ENCODE measurements at places on chromosomes 7 and 10. TPM values are rescaled to one million over a fixed set of nuclear protein-coding genes. Genes with fewer than 3 reads are reported as not detected.

Gene DEPP1
- total RNA-seq, result 0.66 TPM

DNA sequence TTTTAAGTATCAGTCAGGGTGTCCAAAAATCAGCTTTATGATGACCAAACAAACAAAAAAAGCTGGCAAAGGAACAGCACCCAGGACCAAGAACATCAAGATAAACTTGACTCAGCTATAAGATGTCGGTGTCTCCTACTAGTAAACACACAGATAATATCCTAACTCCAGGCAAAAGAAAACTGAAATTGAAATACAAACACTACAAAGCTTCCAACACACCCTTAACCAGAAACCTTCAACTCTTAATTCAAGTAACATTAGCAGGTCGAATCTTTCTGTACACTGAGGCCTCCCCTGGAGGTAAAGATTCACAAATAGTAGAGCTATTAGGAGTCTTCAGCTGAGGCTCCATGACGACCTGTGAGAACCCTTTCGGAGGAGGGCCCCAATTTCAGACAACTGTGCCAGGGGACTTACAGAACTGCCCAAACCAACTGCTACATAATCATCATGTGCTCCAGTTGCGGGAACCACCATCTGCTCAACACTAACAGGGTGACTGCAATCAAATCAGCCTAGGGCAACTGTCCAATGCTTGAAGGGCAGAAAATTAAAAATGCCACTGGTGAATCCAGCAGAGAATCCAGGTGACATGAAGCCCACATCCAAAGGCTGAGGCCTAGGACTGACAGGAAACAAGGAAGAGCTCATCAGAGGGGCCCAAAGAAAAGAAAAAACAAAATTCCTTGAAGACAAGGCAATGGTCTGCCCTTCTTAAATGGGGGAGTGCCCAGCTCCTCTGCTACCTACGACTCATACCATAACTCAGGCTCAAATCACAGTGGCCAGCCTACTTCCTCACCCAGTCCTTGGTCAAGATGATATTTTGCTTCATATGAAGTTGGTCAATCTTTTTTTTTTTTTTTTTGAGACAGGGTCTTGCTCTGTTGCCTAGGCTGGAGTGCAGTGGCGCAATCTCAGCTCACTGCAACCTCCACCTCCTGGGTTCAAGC, 20.0 kb downstream of the XPNPEP1 start:
- no peak overlapping the region for H3K4me3 ChIP-seq
- no peak for DNase-seq
- H3K4me1 ChIP-seq, result no peaks in the 10 kb centered on the region
- H3K27me3 ChIP-seq, result no peaks in the 10 kb centered on the region

- H3K27me3 ChIP-seq, result peaks cover 33% of the 10 kb centered on the region
- no peaks in the 10 kb centered on the region for H3K36me3 ChIP-seq
- H3K4me1 ChIP-seq, result no peaks in the 10 kb centered on the region
- no peak overlapping the region for H3K27ac ChIP-seq
- no peak for DNase-seq
Observed at GRCh38 chr10:48449501-48450232, 143.2 kb downstream of the MAPK8 start.

DNA sequence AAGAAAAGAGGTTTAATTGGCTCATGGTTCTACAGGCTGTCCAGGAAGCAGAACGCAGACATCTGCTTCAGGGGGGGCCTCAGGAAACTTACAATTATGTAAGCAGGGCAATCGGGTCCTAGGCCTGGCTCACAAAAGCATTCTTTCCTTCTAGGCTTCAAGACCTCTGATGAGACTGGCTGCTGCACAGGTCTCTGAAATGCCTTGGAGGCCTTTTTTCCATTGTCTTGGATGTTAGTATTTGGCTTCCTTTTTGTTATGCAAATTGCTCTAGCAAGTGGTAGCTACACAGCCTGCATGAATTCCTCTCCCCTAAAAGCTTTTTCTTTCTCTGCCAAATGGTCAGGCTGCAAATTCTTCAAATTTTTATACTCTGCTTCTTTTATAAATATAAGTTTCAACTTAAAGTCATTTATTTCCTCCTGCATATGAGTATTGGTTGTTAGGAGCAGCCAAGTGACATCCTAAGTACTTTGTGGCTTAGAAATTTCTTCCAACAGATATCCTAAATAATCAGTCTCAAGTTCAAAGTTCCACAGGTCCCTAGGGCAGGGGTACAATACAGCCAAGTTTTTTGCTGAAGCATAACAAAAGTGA, 83.1 kb upstream of the SEMA3A start:
- no peak overlapping the region for H3K4me3 ChIP-seq
- no peak overlapping the region for H3K27ac ChIP-seq
- DNase-seq, result no peak
- no peaks in the 10 kb centered on the region for H3K36me3 ChIP-seq
- no peaks in the 10 kb centered on the region for H3K27me3 ChIP-seq

DNA sequence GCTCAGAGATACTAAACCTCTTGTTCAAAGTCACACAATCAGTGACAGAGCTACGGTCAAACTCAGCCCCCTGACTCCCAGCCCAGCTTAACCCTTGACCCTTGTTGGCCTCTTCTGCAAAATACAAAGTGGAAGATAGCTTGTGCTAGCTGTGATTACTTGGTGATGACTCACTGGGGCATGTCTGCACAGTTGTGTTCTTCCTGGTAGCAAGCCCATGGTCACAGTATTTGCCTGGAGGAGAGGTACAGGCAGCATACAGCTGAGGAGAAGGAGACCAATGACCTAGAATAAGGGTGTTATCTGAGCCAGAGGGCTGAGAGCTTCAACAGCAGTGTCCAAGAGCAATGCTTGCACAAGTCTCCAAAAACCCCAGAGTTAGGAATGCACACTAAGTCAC, 5.7 kb upstream of the HSPA12A start:
- no peaks in the 10 kb centered on the region for H3K36me3 ChIP-seq
- H3K27me3 ChIP-seq, result peaks cover 9% of the 10 kb centered on the region
- H3K4me1 ChIP-seq, result no peaks in the 10 kb centered on the region
- H3K27ac ChIP-seq, result no peak overlapping the region

DNA sequence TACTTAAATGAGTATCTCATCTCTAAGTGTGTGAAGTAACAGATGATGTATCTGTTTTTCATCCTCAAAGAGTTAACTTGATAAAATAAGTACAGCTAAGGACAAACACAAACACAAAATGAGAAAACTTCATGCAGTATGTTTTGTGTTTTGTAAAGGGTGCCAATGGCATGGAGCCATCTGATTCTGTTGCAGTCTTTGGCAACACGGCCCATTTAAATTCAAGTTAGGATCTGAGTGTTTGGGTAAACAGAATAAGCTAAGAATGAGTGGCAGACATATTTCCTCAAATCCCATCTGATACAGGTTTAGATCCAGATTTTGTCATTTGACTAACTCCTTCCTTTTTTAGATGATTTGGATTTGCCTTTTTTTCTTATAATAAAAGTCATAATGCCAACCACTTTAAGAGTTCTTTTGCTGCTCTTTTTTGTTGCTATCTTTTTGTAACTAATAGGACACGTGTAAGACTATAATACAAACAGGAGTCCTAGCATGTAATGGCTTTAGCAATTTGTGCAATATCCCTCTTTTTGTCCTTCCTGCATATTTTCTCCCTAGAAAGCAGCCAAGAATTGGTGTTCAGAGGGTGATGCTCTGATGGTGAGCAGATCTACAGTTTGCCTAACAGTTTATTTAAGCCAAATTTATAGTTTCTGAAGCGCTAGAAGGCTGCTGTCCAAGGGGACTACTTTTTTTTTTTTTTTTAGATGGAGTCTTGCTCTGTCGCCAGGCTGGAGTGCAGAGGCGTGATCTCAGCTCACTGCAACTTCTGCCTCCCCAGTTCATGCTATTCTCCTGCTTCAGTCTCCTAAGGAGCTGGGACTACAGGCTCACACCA, 18.9 kb upstream of the ACTA2 start:
- H3K27ac ChIP-seq, result no peak overlapping the region
- no peaks in the 10 kb centered on the region for H3K27me3 ChIP-seq
- no peak overlapping the region for H3K4me3 ChIP-seq
- no peaks in the 10 kb centered on the region for H3K36me3 ChIP-seq
- peaks cover 8% of the 10 kb centered on the region for H3K4me1 ChIP-seq
